ENCODE measurements at places on chromosomes 7 and 10.

- DNase-seq, result no peak
These were observed 22.3 kb downstream of the AMZ1 start for GRCh38 chr7:2710286-2710655.

DNA sequence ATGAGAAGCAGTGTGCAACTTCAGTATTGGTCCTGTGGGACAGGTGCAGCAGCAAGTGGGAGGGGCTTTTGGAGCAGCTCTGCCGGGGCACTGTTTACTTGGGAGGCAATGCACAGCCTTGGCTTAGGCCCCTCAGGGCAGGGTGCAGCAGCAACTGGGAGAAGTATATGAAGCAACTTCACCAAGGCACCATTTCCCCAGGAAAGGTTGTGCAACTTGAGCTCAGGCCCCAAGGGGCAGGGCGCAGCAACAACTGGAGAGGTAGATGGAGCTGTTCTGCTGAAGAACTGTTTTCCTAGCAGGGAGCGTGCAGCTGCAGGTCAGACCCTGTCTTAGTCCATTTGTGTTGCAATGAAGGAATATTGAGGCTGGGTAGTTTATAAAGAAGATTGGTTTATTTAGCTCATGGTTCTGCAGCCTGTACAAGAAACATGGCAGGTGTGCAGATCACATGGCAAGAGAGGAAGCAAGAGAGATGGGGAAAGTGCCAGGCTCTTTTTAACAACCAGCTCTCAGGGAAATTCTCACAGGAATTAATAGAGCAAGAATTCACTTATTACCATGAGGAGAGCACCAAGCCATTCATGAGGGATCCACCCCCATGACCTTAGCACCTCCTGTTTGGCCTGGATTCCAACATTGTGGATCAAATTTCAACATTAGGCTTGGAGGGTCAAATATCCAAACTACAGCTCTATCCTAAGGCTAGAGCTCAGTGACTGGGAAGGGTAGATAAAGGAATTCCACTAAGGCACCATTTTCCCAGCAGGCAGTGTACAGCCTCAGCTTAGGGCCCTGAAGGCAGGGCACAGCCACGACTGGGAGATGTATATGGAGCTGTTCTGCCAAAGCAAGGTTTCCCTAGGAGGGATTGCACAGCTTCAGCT is 10.9 kb downstream of the GPR141 start:
- DNase-seq, result no peak

DNA sequence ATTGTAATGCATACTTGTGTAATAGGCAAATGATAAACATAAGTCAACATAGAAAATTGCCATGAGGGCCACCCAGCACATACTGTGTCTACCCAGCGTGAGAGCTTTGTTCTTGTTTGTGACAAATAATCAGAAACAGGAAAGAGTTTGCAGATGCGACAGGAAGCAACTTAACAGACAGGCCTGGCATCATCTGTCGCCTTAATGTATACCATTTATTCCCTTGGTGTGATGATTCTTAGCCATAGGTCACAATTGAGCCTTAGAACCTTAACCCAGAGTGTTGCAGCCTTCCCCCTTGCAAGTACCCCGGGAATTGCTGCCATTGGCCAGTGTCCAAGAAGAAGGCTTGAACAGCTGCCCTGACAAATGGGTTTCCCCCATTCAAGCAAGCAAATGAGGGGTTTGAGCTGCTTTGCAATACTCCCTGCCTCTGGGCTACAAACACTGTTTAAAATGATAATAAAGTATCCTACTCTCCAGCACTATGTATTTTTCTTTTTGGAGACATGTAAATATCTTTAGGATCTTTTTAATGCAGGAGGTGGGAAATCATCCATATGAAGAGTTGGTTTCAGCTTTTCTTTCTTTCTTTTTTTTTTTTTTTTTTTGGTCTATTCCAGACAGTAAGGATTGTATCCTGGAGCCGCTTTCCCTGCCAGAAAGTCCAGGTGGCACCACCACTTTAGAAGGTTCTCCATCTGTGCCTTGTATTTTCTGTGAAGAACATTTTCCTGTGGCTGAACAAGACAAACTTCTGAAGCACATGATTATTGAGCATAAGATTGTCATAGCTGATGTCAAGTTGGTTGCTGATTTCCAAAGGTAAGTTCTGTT is 80.0 kb downstream of the ZNF277 start:
- no peak for DNase-seq

GRCh38 chr7:118060692-118061091 is 123.3 kb upstream of the LSM8 start:
- no peak for DNase-seq

- DNase-seq, result no peak
These were observed 271.2 kb downstream of the SUGCT start for GRCh38 chr7:40405991-40406390.

DNA sequence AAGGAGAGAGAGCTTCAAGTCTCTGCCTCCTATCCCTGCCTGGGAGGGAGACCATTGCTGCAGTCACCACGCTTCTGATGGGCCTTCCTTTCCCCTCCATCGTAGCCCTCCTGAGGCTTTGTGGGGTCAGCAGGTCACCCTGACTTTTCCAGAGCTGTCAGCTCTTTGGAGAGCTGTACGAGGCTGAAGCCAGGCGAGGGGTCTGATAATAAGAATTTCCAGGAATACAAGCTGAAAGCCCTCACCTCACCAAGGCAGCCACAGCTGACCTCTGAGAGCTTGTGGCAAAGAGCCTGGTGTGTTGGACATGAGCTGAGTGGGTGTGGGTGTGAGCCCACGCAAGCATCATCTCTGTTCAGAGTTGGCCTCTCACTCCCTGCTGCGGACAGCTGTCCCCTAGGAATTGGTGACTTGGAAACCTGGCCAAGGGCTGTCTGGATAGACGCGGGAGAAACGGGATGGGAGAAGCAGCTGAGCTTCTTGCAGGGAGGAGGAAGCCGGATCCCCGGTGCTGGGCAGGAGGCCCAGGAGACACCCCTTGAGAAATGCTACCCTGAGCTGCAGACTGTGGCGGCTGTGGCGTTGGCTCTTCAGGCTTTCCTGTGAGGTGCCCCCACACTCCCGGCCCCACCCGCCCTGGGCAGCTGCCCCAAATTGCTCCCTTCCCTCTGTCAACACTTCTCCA is 122.1 kb upstream of the BTBD16 start:
- DNase-seq, result no peak

DNA sequence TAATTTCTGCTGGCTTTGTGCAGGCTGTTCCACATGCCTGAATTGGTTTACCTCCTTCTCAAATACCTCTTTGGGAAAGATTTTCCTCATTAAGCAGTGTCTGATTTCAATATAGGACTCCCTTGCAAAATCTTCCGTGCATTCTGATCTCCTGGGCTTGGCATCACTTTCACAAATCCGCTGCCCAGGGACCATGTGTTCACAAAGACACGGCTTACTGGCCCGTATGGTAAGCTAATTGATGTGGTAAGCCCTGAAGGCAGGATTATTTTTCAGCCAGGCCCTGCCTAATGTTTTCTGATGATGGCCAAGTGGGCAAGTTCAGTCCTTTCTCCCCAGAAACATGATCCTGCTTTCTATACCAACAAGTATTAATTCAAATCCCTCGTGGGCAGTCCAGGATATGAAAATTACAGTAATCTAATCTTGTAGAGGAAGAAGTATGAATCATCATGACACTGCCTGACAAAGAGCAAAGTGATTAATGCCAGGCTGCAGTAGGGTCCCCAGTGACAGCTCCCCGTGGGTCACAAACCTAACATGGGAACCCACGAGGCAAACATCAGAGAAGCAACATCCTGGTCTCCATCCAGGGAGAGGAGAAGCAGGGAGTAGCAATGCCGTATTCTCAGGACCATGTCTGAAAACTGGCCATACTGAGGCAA is 11.6 kb upstream of the SVIL start:
- DNase-seq, result peak; percentile 8

DNA sequence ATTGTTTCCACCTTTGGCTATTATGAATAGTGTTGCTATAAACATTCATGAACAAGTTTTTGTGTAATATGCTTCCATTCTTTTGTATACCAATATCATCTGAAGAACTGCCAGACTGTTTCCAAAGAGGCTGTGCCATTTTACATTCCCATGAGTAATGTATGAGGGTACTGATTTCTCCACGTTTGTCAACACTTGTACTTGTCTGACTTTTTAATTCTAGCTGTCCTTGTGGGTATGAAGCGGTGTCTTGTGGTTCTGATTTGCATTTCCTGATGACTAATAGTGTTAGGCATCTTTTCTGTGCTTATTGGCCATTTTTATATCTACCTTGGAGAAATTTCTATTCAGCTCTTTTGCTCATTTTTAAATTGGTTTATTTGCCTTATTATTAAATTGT is 52.8 kb downstream of the LSMEM1 start:
- DNase-seq, result no peak

Data from SW480 (cell line).